ENCODE measurements at places on chromosomes 7 and 10. TPM values are rescaled to one million over a fixed set of nuclear protein-coding genes. Genes with fewer than 3 reads are reported as not detected.

- no peak for DNase-seq
These were observed 572.5 kb downstream of the ARL4A start for GRCh38 chr7:13259930-13260329.

DNA sequence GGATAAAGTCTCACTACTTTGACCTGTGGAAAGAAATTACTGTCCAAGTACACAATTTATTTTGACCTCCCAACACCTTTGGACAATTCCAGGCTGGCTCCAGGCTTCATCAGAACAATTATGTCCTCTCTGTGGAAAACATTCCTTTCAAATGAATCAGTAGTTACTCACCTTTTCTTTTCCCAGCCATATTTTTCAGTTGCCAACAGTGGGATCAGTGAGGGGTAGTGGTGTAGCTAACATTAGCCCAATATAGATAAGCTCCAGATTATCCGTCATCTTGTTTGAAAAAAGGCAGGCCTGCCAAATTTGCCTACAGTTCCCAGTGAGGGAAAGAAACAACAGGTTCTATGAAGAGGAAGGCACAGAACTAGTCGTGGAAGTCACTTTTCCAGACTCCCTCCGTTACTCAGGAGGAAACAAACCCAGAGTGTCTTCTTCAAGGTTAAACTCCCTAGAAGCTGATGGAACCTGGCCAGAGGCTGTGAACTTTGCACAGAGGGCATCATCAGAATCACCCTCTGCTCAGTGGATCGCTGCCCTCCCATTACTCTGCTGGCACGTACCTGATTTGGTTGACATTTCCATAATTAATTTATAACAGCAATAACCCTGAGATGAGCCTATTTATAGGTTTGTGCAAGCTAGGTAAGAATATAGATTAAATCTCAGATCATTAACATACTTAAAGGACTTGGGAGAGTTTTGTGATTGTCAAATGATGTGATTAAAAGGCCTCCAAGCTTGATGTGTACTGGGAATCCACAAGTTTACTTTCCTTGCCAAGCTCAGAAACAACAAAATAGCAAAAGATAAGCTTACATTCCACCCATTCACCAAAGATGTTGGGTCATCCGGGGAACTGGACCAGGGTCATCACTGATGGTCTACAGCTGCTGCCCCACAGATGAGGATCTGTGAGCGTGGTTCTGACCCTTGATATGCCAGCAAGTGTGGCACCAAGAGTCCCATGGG lies 654.6 kb upstream of the GALNT17 start:
- DNase-seq: no peak

GRCh38 chr7:18667466-18667865 lies 171.9 kb downstream of the HDAC9 start:
- no peak for DNase-seq

Gene TBX20
- not detected for total RNA-seq

GRCh38 chr10:62175251-62175650 lies 93.4 kb downstream of the RTKN2 start:
- no peak for DNase-seq

GRCh38 chr7:138295049-138295637 lies 164.9 kb upstream of the TRIM24 start:
- no peak for DNase-seq

- DNase-seq: no peak
These were observed 31.5 kb downstream of the PRSS2 start for GRCh38 chr7:142802301-142802700.

DNA sequence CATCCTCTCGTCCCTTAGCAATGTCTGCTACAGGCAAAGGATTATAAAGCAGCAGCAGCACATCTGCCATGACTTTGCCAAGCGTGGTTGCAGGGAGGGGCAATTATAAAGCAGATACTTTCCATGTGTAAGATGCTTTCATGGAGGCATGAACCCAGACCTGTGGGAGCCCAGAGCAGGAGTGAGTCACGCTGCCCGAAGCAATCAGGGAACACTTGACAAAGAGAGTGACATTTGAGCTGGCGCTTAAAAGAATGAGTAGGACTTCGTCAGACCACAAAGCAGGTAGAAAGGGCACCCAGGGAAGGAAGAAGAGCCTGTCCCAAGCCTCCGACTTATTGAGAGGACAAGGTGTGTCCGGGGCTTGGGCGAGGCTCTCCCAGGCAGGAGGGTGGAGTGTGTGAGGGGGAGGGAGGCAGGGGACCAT lies 147.2 kb downstream of the MYOF start:
- DNase-seq: no peak

Gene OPN1SW
- total RNA-seq: not detected

Gene FFAR4
- total RNA-seq: not detected

Gene ANXA8
- not detected for total RNA-seq

DNA sequence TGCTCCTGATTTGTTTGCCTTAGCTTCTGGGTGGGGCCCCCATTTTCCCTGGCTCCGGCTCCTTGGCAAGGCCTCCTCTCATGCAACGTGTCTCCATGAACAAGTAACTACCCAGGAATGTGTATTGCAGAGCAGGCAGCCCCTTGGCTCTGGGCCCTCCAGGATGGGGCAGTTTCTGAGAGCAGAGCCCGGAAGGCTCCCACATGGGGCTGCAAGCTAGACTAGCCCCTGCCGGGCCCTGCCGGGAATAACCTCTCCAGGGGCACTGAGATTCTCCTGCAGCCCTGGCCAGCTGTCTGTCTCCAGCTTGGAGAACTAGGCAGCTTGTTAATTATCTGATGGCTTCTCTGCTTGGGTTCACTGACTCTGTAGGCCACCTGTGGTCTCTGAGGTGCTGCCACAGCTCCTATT lies 184.0 kb upstream of the INHBA start:
- no peak for DNase-seq

Gene SPACDR
- not detected for total RNA-seq

DNA sequence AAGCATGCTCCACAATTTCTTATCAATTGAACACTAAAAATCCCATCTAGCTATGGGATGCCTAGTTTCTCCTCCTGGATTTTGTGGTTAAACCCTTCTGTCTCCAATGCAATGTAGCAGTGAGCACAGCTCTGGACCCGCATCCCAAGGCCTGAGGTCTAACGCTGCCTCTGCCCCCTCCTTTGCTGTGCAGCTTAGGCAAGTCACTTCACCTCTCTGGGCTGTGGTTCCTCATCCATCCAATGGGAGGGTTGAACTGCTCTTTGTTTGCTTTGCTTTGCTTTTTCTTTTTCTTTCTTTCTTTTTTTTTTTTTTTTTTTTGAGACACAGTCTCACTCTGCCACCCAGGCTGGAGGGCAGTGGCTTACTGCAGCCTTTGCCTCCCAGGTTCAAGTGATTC lies 69.2 kb downstream of the PARP12 start:
- DNase-seq: no peak

GRCh38 chr7:28070297-28071055 lies 110.1 kb downstream of the JAZF1 start:
- no peak for DNase-seq

DNA sequence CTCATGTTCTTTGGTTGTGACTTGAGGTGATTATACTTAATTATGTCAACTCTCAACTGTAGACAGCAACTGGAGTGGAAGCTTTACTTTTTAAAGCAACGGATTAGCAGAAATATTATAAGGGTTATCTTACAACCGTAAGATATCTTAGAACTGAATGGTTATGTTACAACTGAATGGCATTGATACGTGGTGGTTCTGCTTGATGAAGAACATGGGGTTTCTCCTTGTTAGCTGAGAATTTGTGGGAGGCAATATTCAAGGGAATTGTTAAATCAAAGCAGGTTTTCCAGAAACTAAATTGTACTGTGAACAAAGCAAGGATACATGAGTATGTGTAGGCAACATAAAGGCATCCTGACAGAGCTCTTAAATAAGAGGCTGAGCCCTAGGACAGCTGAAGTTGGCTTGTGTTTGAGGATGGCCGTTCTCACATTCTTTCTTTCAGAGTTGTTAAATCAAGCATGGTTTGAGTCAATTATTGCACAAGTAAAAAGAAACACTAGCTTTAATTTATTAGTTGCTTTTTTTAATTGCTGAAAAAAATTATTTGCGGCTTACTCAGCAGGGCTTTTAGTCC lies 350.0 kb downstream of the PLXDC2 start:
- no peak for DNase-seq

GRCh38 chr10:29131952-29132547 lies 156.8 kb upstream of the LYZL1 start:
- no peak for DNase-seq

- DNase-seq: no peak
These were observed 44.2 kb upstream of the PRSS58 start for GRCh38 chr7:142301923-142302550.

DNA sequence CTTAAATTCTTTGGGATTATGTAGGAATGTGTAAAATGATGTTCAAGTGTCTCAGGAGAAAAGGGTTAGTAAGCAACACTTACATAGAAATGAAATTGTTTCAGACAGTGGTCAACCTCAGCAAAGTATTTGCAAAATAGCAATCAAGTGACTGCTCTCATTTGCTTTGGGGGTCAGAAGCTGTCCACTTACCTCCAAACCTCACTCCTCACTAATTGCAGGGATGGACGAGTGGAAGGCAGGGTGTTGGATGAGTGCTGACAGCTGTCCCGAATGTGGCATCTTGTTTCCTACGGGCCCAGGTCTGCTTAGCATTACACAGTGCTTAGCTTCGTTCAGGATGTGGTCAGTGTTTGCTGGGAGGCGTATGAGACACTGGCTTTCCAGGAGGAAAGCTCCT lies 437.0 kb downstream of the SUGCT start:
- no peak for DNase-seq

- DNase-seq: no peak
These were observed 65.1 kb downstream of the SFMBT2 start for GRCh38 chr10:7345717-7346116.

GRCh38 chr7:23713285-23714149 lies 3.5 kb downstream of the STK31 start:
- DNase-seq: no peak

DNA sequence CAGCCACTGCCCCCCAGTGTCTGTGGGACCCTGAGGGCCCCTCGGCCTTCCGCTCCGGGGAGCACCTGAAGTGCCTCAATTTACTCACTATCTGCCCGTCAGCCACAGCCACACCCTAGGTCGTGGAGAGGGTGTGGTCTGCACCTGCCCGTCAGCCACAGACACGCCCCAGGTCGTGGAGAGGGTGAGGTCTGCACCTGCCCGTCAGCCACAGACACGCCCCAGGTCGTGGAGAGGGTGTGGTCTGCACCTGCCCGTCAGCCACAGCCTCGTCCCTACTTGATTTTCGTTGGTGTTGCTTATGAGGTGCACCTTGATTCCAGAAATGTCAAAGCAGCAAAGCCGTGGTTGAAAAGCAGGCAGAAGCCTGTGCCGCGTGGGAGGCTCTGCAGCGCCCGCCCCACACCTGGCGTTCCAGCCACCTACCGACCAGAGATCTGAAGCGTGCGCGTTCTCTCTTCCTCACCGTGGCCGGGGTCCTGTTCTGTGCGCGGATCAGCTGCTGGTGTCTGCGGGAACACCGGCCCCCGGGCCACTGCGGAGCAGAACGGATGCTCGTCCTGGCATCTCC lies 101.6 kb downstream of the DYNC2I1 start:
- DNase-seq: no peak

- DNase-seq: peak; percentile 37
These were observed 775 bp downstream of the STARD3NL start for GRCh38 chr7:38178695-38179344.

GRCh38 chr7:20364571-20365196 lies 34.0 kb downstream of the ITGB8 start:
- DNase-seq: no peak

DNA sequence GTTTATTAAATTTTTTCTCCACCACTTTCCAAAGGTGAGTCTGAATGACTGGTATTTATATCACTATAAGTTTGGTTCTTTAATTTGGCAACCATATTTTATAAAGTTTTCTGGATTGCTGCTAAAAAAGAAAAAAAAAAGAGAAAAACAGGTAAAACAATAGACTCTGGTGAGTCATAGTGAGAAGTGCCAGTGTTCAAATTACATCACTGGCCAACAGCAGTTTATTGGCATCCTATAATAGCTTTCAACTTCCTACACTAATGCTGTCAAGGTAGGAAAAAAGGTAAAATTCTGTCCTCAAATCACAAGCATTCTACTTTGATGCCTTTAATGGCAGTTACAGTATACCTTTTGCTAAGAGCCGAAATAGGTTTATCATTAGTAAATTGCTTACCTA lies 808.8 kb downstream of the GRM8 start:
- DNase-seq: no peak

GRCh38 chr10:96794836-96795733 lies 37.0 kb upstream of the LCOR start:
- no peak for DNase-seq

- no peak for DNase-seq
These were observed 49.6 kb downstream of the ABCB5 start for GRCh38 chr7:20665096-20665495.

DNA sequence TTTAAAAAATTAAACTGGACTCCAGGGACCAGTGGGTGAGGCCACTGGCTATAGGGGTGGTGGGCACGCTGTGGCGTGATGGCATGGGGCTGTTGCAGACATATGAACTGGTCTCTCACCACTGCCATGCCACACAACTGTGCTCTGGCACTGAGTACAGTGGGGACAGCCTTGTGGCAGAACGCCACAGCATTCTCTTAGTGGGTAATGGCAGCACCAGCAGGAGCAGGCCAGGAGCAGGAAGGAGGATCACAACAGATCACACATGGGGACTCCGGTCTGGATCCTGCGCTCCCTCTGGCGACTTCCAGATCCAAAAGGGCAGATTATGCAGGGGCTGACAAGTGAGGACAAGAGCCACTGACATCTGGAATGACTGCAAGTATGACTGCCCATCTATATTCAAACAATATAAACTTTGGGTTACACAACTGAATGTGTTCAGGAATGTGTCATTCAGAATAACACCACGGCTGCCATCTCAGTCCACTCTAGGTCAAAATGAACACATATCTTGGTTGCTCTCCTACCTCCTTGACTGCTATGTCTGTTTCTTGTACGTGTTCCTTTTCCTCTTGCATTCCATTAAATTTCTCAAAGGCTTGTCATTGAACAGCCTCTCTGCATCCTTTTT lies 176.0 kb downstream of the KMT2E start:
- DNase-seq: no peak

GRCh38 chr7:132793474-132793873 lies 217.2 kb upstream of the PLXNA4 start:
- DNase-seq: no peak

- DNase-seq: no peak
These were observed 26.6 kb upstream of the DDC start for GRCh38 chr7:50591480-50592438.

Gene STEAP2
- total RNA-seq: 2.4 TPM

DNA sequence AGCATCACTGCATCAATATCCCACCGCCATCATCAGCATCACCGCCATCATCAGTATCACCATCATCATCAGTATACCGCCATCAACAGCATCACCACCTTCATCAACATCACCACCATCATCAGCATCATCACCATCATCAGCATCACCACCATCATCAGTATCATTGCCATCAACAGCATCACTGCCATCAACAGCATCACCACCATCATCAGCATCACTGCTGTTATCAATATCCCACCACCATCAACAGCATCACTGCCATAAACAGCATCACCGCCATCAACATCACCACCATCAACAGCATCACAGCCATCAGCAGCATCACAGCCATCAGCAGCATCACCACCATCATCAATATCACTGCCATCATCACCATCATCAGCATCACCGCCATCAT lies 115.8 kb downstream of the RGS10 start:
- DNase-seq: no peak

GRCh38 chr10:22825841-22826240 lies 102.0 kb upstream of the ARMC3 start:
- no peak for DNase-seq

- no peak for DNase-seq
These were observed 274.0 kb downstream of the FRMD4A start for GRCh38 chr10:14056610-14057332.

GRCh38 chr7:27161721-27162560 lies 3.4 kb downstream of the HOXA9 start:
- DNase-seq: no peak

GRCh38 chr10:118662228-118663035 lies 67.0 kb upstream of the PRLHR start:
- DNase-seq: no peak

Measured in frontal cortex (tissue), 4 donors.